ENCODE measurements at places on chromosomes 5 and 9.
A peak's percentile ranks its signal among the peaks of the same experiment; 100 is the strongest.

- DNase-seq = no peak
Measured at GRCh38 chr5:125719681-125720347, 703.4 kb upstream of the GRAMD2B start.

DNA sequence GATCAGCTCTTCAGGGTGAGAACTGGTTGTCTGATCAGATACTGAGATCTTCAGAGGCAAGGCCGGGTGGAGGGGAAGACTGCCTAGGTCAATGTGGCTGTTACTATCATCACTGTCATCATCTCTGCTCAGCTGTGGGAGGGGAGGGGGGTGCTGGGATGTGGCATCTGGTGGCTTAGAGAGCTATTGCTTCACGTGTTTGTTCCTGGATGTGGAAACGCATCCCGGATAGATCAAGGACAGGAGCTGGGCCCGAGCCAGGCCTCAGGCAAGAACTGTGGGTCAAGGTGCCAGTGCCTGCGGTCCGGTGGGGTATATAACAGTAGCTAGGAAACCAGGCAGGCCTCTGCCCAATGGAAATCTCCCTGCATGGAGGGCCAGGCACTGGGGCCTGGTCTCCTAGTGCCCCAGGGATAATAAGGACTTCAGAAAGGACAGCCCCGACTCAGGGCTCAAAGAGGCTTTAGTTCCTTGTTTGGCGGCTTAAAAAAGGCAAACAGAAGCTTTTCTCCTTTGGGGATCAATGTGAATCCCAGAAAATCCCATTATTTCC lies 30.3 kb upstream of the TIFAB start:
- DNase-seq = no peak

GRCh38 chr5:142849466-142849865 lies 79.3 kb downstream of the ARHGAP26 start:
- no peak for DNase-seq

- peak; percentile 30 for DNase-seq
Measured at GRCh38 chr5:126970517-126971017, 59.8 kb downstream of the MARCHF3 start.

DNA sequence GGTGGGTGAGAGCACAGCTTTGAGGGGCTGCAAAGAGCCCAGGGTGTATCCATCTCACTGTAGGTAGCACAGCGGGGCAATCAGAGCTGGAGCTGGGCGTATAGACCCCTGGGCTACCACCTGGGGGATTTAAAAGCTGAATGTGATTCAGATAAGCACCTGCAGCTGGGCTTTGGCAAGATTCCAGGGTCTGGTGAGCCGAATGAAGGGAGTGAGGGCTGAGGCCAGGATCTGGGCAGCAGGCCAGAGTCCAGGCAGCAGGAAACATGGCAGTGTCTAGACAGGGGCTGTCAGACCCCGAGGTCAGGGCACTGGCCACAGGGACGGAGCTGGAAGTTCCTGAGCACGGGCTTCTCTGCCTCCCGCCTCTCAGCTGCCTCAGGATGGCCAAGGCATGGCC lies 8.7 kb downstream of the ASS1 start:
- DNase-seq = peak; percentile 82

- no peak for DNase-seq
Measured at GRCh38 chr9:15430920-15431844, 8.5 kb downstream of the SNAPC3 start.

All from retinal pigment epithelial cell (primary cell).